ENCODE measurements at places on chromosomes 12 and 14.

GRCh38 chr14:102776761-102777710 is at the start of gene TRAF3:
TSS of gene TRAF3 (plus strand) at chr14:102777449. CDS start at chr14:102870202, 92,753 bp downstream.
- DNase-seq: peak; percentile 58

GRCh38 chr12:128956755-128957154 is 103.5 kb downstream of the GLT1D1 start:
- DNase-seq: no peak

- DNase-seq: no peak
These were observed 68.2 kb downstream of the FBXW8 start for GRCh38 chr12:116978791-116979508.

DNA sequence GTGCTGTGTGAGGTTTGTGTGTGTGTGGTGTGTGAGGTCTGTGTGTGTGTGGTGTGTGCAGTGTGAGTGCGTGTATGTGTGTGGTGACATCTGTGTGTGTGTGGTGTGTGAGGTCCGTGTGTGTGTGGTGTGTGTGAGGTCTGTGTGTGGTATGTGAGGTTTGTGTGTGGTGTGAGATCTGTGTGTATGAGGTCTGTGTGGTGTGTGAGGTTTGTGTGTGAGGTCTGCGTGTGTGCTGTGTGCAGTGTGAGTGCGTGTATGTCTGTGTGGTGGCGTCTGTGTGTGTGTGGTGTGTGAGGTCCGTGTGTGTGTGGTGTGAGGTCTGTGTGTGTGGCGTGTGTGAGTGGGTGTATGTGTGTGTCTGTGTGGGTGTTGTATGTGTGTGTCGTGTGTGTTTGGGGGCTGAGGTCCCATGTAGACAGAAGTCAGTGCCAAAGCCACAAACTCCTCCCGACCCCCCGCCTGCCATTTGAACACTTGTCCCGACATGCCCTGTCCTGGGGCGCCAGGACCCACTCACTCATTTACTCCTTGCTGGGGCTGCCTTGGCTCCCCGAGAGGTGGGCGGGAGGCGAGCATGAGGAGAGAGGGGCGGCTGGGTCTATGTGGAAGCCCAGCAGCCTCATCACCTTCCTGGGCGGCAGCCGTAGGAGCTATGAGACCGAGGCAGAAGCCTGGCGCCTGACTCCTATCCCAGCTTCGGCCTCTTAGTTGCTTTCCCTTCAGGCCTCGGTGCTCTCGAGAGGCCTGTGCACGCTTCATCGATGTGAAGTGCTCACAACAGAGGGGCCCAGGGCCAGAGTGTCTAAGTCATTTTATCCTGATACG is 20.5 kb downstream of the RILPL1 start:
- no peak for DNase-seq

DNA sequence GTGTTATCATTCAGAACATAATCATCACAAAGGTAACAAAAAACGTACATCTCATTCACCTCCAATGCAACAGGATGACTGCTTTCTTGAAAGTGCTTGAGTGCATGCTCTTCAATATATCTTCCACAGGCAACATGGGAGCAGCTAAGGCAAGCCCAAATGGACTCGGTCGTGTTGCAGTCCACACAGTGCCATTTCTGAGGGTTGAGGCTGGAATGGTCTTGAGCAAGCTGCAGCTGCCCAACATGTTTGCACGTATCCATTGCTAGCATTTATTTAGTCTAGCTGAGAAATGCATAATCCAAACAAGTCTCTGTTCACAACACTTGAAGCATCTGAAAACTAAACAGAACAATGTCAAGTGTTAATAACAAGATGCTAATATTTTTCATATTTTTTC is 17.3 kb downstream of the USP44 start:
- DNase-seq: no peak

DNA sequence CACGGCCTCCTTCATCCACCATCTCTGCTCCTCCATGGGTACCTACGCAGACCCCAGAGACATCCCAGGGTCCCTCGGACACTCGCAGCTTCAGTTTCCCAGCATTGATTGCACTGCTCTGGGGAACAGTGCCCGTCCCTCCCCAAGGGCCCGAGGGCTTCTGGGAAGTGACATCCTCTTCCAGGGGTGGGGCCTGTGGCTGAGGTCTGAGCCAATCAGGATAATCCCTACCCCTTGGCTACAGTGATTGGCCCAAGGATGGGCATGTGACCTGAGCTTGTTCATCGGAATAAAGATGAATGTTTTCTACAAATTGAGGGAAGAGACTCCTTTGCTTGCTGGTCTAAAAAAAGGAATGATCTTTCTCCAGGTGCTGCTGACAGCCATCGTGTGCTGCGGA is 37.3 kb upstream of the MYL2 start:
- no peak for DNase-seq

DNA sequence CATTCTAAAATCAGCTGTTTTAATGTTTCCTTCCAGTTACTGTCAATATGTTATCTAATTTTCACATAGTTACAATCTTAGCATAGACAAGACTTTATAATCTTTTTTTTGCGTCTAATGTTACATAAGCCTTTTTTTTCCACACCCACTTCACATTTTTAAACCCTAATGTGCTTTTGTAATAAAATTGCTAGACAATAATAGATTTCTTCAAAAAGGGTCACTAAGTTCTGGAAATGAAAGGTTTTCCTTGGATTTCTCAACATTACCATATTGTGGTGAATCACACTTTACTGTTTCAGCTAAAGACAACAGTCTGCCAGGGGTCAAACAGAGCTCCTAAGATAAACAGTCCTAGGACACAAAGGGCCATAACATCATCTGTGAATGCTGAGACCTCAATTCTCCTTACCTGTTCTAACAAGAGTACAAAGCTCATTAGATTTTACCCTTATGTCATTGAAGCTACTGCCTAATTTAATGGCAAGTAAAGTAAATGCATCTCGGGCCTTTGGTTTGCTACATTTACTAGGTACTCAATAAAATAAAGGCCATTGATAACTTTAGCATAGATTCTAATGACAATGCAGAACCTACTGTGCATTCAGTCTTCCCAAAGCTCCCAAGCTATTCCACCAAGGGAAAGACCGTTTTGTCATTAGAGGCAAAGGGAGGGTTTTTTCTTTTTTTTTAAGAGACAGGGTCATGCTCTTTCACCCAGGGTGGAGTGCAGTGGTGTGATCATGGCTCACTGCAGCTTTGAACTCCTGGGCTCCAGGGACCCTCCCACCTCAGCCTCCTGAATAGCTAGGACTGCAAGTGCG is 111.2 kb upstream of the SLC38A2 start:
- no peak for DNase-seq

- DNase-seq: no peak
These were observed 43.4 kb upstream of the PIK3C2G start for GRCh38 chr12:18217966-18218365.

DNA sequence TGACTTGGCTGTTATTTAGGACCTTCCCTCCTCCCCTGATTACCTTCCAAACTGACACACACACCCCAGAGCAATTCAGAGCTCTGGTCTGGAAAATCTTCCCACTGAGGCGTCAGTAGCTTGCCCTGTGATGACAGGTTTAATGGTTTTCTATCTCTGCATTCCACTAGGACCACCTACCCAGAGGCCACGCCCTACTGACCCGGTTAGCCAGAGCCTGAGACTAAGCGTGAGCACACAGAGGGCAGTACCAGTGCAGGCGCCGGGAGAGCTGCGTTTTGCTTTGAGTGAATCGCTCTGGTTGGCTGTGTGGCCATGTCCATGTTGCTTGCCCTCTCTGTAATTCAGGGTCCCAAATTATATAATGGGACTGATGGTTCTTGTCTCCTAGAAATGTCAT is 36.2 kb upstream of the ATP2A2 start:
- DNase-seq: no peak

GRCh38 chr12:121580959-121581685 is at the start of gene KDM2B:
TSS of gene KDM2B (minus strand) at chr12:121581023. CDS start at chr12:121580911, 112 bp downstream.
- DNase-seq: no peak

All from stimulated activated CD8-positive, alpha-beta memory T cell treated with anti-CD3 and anti-CD28 coated beads, Interleukin-7, amount 100 ng/mL, for 24 hours (primary cell).